Stimulated activated CD8-positive, alpha-beta memory T cell treated with anti-CD3 and anti-CD28 coated beads, Interleukin-12 subunit alpha, Interleukin-12 subunit beta, amount 100 ng/mL, for 4 hours (primary cell): ENCODE measurements at places on chromosomes 2 and 18.

- no peak for DNase-seq
These were observed 70.8 kb downstream of the DHRS9 start for GRCh38 chr2:169139993-169140767.

GRCh38 chr2:75003773-75004172 lies 45.3 kb downstream of the POLE4 start:
- DNase-seq, result no peak

- DNase-seq, result no peak
These were observed 775 bp downstream of the WDR12 start for GRCh38 chr2:202910698-202911097.

DNA sequence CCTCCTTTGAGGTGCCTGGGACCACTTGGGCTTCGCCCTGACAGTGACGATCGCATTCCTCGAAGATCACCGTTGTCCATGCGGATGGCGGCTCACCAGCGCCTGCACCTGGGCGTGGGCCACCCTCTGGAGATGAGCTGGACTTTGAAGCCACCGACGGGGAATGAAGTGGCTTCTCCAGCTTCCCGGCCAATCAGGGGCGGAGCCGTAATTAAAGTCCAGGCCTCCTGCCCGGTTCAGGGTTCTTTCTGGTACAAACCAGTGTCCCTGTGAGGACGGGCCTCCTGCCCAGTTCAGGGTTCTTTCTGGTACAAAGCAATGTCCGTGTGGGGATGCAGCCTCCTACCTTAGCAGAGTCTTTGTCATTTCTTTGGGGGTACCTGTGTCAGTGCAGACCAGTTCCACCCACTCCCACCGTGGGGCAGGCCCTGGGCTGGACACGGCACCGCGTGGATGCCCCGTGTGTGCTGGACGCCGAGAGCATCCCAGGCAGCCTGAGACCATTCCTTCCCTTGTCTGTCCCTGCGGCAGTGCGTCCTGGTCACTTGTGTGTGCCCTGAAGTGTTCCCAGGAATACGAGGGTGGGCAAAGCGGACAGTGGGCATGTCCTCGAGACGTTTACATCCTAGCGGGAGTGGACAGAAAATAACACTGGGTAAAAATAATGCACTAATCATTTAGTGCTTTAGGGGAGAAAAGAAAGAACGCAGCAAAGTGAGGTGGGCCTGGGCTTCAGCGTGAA lies 55.0 kb downstream of the KCNG2 start:
- no peak for DNase-seq

GRCh38 chr2:217367464-217367863 lies 507.6 kb upstream of the TNP1 start:
- DNase-seq, result no peak

- DNase-seq, result no peak
These were observed 71.3 kb upstream of the TXNDC2 start for GRCh38 chr18:9814431-9814830.

DNA sequence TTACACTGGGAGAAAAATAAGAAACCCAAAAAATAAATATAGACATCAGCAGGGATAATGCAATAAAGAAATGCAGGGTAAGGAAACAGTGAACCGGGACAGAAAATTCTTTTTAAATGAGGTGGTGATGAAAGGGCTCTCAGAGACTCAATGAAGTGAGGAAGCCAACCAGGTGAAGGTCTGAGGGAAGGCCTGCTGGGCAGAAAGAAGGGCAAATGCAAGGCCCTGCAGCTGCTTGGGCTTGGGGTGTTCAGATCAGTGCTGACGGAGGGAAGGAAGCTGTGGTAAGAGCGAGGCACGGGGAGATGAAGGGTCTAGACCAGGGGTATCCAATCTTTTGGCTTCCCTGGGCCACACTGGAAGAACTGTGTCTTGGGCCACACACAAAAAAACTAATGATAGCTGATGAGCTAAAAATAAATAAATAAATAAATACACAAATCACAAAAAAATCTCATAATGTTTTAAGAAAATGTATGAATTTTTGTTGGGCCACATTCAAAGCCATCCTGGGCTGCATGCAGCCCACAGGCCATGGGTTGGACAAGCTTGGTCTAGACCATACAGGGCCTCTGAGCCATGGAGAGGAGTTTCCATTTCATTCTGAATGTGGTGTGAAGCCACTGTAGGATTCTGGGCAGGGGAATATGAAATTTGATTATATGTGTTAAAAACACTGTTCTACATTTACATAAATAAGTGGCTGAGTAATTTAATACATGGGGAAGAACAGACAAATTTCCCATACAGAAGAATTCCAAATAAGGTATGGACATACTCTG lies 96.3 kb upstream of the DNMT3A start:
- no peak for DNase-seq

DNA sequence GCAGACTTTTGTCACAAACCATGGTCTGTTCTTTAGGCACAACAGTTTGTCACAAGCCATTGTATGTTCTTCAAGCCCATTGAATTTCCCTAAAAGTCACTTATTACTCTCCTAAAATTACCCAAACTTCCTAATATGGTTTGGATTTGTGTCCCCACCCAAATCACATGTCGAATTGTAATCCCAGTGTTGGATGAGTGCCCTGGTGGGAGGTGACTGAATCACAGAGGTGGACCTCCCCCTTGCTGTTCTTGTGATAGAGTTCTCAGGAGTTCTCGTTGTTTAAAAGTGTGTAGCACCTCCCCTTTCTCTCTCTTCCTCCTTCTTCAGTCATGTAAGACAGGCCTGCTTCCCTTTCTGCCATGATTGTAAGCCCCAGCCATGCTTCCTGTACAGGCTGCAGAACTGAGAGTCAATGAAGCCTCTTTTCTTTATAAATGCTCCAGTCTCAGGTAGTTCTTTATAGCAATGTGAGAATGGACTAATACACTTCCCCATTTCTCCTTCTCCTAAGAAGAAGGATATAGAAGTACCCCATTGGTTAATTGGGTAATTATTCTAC lies 11.2 kb upstream of the GYPC start:
- no peak for DNase-seq

DNA sequence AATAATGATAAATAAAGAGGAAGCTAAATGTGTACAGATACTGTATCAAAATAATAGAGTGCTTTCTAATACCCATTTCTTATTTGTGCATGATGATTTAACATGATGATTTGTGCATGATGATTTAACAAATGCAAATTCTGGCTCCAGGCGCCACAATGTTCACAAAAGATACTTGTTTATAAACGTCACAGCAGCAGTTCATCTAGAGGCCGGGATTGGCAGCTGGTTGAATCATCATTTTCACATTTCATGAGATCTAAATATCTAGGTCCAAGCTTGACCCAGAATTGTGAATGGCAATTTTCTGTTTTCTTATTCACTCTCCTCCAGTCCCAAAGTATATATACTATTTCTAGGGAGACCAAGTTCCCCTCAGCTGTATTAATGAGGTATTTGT lies 322.0 kb downstream of the SUCLG1 start:
- no peak for DNase-seq

GRCh38 chr2:37326285-37326684 lies 1.7 kb upstream of the PRKD3 start:
- no peak for DNase-seq

- no peak for DNase-seq
These were observed 96.4 kb downstream of the KYNU start for GRCh38 chr2:142973822-142974207.

DNA sequence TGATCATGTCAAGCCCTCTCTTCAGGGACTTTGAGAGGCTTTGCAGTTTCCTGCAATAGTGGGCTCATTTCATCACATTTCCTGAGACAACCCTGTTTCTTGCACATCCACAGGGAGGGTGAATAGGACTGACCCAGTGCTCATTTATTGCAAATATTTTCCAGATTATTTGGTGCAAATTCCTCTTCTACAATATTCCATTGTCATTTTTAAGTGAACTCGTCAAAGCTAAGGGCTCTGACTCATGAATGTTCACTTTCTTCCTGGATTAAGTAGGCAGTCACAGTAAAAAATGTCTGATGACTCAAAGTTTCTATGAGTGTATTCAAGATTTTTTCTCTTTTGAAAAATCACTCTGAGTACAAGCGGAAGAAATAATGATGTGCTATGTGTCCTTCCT lies 225.5 kb upstream of the GALNT5 start:
- DNase-seq, result no peak

DNA sequence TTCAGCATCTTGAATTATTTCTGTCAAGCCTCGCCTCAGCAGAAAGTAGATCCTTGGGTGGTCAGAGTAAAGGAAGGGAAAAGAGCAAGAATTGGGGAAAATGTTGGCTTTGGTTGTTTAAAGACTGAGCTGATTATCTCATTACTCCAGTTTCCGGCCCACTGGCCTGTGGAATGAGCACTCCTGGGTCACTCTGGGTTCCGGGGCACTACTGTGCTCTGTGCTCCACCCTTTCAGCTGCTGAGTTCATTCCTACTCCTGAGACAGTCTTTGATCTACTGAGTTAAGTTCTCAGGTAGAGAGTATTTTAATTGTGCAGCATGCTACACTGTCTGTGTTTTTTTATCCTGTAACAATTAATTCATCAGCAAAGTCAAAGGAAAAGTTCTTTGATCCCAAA lies 427.7 kb downstream of the CDH2 start:
- no peak for DNase-seq

GRCh38 chr2:191148791-191149190 lies 2.0 kb downstream of the STAT4 start:
- no peak for DNase-seq

- DNase-seq, result no peak
These were observed 32.9 kb upstream of the CCDC93 start for GRCh38 chr2:118046634-118047210.

GRCh38 chr2:44692821-44693220 lies 248.7 kb upstream of the SIX3 start:
- no peak for DNase-seq

DNA sequence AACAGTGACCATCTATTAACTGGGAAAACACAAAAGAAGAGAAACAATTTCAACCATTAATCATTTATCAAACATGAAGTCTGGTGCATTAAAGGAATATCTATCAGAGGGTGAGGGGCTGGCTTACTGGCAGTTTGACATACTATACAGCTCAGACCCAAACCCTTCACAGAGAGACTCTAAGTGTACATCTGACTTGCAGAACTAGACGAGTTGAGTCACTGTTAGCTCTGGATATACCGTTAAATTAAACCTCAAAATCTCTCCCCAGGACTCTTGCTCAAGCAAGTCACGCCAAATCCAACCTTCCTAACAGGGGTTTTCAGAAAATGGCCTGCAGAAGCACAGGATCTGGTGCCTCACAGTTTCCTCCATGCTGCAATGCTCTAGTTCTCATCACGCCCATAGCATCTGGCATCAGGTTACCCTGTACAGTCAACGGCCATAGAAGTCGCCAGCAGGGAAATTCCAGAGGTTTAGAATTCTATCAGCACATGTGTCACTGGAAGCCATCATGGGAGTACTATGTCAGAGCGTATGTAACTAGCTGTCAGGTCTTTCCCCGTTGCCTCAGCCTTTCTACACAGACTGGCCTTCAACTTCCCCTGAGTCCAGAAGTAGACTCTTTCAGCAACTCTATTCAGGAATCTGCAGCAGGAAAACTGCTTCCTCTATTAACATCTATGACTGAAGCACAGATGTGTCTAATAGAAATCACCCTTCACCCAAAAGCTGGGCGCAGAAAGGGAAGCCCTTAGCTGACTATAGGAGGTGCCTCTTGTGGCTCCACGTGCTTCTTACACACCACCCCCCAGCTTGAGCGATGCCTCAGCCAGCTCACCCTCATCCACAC lies 9.3 kb downstream of the TGOLN2 start:
- DNase-seq, result no peak
